ENCODE measurements at places on chromosomes 6 and 20. TPM values are rescaled to one million over a fixed set of nuclear protein-coding genes. Genes with fewer than 3 reads are reported as not detected.

The CHMP4B gene
- 122 TPM for total RNA-seq

The POU5F1 gene
- not detected for total RNA-seq

The MAFB gene
- total RNA-seq = 3.0 TPM

The TUBB2B gene
- total RNA-seq = 109 TPM

The CALHM4 gene
- not detected for total RNA-seq

The C6orf141 gene
- total RNA-seq = not detected

Data from chondrocyte (in vitro differentiated cells).